Esophagus mucosa (tissue), 1 donor: ENCODE measurements at places on chromosomes 1 and 21. TPM values are rescaled to one million over a fixed set of nuclear protein-coding genes. Genes with fewer than 3 reads are reported as not detected.
A peak's percentile ranks its signal among the peaks of the same experiment; 100 is the strongest.

- peak; percentile 93 for ATAC-seq
These were observed 214.5 kb downstream of the VAV3 start for GRCh38 chr1:107750364-107750959.

- no peak for ATAC-seq
These were observed 84.5 kb upstream of the C1orf21 start for GRCh38 chr1:184302346-184302745.

- peak; percentile 39 for ATAC-seq
These were observed 34.4 kb downstream of the STX6 start for GRCh38 chr1:180988253-180988752.

SYT6 gene
- not detected for total RNA-seq

EPHA10 gene
- total RNA-seq, result 0.68 TPM
